ENCODE measurements at places on chromosomes 7 and 10.

DNA sequence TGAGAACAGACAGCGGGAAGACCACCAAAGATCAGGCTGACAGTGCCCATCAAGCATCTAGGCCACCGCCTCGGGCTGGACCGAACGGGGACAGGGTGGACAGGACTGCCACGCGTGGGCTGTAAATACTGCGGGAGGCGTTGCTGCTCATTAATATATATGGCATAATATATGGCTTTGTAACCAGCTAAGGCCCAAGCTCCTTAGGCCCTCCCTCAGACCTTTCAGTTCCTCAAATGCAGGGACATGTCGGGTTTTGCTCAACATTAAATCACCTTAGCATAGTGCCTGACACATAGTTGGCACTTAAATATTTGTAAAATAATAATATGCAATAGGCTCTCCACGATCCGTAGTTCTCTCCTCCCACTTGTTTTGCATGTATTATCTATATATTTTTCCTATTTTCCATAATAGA lies 402 bp upstream of the TMEM168 start:
- DNase-seq: no peak

GRCh38 chr10:30581779-30582380 lies 47.7 kb downstream of the LYZL2 start:
- no peak for DNase-seq

- no peak for DNase-seq
Measured at GRCh38 chr7:96424411-96424810, 102.5 kb upstream of the SLC25A13 start.

DNA sequence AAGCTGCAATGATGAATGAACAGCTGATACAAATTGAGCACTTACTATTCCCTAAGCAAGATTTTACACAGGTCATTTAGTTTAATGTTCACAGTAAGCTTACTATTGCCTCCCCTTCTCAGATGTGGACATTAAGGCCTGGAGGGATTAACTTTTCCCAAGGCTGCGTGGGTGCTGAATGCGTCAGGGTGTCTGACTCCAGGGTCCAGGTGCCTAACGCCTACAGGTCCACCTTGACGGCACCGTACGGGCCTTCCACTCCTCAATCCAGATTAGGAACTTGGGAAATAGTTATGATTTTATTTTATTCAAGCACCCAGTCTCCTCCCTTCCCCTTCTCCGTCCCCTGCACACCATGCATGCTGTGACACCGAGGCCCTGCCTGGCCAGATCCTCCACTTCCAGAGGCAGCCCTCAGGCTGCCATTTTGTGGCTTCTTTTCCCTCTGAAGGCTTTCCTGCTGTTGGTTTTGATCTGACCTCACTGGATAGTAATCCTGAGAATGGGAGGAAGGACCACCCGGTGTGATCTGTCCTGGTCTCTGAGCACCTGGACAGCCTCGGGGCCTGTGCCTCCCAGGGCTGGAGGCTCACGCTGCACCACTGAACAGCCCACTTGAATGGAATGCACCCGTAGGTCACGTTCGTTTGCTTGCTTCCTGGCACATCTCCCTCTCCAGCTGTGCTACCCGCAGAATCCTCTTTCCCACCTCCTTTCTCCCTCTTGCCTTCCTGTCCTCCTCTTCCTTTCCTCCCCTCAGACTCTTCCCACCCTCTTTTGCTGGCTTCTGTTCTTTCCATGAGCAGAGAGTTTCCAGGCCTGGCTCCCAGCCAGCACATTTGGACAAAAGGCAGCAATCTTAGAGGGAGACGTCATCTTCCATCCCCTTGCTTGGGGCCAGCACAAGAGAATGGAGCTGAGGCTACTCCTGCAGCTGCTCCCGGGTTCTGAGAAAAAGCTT lies 14.4 kb downstream of the DENND2A start:
- no peak for DNase-seq

GRCh38 chr10:7428673-7429350 lies 18.0 kb upstream of the SFMBT2 start:
- no peak for DNase-seq

DNA sequence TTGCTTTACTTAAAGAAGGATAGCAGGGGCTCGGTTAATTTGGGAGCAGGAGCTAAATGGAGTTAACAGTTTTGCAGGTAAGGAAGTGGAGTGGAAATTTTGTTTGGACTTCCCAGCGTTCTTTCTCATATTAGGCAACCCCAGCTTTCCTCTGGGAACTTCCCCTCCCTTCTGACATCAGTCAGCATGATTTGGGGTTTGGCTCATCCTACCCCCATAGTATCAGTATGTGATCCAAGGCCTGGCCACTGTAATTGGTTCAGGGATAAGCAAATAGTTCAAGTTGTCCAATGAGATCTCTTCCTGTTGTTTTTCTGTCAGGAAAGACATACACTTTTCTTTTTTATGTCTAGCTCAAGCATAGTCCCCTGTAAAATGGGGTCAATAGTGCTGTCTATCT lies 125.6 kb upstream of the CDK6 start:
- no peak for DNase-seq

DNA sequence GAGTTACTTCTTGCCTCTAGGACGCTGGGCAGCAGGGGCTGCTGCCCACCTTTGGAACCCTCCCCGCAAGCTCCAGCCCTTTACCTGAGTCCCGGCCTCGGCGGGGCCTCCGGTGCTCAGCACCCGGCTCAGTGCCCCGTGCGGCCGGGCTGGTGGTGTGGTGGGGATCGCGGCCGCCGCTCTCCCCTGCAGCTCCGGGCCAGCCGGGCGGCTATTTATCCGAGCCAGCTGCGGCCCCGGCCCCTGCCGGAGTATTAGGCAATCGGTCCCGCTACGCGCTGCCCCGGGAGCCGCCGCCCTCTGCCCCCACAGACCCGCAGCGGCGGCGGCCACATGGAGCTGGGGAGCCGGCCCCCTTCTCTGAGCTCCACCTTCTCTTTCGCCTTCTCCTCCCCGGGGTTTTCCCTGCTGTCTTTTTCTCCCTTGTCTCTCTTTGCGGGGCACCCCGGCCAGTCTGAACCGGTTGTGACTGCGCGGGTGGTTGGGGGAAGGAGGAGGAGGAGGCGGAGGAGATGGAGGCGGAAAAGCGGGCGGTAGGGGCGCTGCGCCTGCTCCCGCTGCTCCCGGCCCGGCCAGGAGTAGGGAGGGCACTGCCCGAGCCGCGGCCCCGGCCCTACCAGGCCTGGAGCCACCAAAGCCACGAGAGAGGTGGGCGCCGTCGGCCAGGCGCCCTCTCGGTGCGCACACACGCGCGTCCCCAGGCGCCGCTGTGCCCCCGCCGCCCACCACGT lies at the start of gene SLC16A9:
Gene SLC16A9 (minus strand): TSS at position 456 of the 731 bp plus-strand sequence. CDS start 25,559 bp downstream, outside the sequence.
- no peak for DNase-seq

- DNase-seq: no peak
Measured at GRCh38 chr10:26765549-26765948, 68.0 kb downstream of the PDSS1 start.

- no peak for DNase-seq
Measured at GRCh38 chr7:108244110-108244509, 113.9 kb upstream of the LAMB4 start.

- DNase-seq: no peak
Measured at GRCh38 chr10:49348593-49348992, 47.3 kb downstream of the DRGX start.

DNA sequence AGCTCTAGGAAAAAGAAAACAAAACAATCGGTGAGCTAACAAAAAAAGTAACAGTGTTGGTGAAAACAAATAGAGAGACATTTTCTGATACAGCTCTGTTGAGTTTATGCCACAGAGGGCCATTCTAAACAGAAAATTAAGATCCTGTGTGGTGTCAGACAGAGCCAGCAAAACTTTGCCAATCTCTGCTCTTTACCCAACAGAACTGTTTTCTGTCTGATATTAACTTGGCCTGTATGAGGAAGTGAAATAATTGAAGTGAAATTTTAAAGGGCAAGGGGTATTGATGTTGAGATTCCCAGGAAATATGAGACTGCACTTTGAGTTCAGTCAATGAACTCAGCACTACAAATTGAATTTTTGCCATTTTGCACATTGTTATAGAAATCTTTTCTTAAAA lies 101.0 kb downstream of the AOAH start:
- no peak for DNase-seq

DNA sequence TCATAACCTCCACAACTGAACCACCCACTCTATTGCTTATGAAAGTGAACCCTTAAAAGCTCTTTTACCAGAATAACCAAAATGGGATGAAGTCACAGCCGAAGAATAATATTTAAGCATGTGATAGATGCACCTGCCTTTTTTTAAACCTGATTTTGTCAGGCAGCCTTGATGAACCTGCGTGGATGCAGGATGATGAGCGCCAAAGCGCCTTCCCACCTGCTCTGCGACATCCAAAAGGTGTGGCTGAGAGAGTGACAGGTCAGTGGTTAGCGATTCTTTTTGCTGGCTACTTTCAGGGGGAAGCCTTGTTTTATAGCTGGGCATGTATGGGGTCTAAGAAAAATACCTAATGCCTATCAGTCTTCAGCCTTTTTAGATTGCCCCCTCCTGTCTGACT lies 157.8 kb downstream of the FANK1 start:
- DNase-seq: no peak

GRCh38 chr10:43851030-43851429 lies 202.3 kb upstream of the ZNF32 start:
- no peak for DNase-seq

DNA sequence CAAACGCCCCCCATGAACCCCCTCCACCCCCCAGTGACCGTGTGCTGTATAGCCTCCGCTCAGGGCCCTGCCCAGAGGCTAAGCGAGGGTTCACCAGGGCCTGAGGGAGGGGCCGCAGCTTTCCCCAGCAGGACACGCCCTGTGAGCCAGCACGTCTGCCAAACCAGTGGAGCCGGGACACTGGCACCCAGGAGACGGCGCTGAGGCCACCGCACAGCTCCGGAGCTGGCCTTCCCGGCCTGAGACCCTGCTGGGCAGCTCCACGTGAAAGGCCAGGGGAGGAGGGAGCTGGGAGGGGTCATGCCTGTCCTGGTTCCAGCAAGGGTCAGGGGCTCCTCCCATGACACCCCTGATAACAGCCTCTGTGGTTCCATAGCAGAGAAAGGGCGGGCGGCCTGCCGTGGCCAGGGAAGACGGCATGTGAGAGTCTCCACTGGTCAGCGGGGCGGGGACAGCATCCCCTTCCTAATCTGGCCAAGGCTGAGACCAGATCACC lies 278.3 kb downstream of the ELFN1 start:
- no peak for DNase-seq

GRCh38 chr7:103679151-103680132 lies 233.4 kb upstream of the SLC26A5 start:
- DNase-seq: no peak

DNA sequence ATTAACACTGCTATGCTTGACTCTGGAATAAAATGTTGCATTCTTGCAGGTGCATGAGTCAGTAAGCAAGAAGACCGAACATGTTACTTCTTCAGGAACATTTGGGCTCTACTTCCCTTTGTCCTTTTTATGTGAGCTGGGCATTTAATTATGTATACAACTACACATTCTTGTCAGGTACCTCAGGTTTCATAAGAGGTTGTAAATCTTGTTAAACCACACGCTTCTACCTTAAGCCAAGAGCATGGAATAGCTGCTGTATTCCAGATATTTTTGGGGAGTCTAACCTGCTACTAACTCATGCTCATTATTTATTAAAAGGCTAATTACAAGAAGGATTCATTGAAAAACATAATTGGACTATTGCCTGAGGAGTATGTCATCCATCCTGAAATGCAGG lies 414.2 kb upstream of the KLF6 start:
- DNase-seq: no peak

DNA sequence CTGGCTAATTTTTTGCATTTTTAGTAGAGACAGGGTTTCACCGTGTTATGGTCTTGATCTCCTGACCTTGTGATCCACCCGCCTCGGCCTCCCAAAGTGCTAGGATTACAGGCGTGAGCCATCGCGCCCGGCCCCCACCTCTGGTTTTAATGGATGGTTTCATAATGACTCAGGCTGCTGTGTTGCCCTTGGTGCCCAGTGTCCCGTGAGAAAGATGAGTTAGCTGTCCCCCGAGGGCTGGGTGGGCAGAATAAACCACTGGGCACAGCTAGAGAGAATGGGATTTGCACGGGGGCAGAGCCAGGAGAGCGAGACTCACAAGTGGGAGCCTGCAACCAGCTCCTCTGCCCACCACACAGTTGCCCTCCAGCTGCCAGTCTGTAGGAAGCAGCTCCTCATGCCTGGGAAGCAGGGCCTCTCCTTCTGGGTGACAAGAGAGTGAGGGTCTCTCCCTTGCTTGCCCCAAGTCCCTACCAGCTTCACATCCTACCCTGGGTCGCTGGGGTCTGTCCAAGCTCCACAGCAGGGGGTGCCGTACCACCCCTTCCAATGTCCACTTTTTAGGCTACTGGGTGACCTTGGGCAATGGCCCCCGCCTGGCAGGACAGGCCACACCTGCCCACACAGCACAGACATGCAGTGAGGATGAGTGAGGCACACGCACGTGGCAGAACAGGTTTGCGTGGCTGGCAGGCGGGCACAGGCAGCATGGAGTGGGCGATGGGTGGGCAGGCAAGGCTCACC lies 16.1 kb upstream of the NDST2 start:
- no peak for DNase-seq

DNA sequence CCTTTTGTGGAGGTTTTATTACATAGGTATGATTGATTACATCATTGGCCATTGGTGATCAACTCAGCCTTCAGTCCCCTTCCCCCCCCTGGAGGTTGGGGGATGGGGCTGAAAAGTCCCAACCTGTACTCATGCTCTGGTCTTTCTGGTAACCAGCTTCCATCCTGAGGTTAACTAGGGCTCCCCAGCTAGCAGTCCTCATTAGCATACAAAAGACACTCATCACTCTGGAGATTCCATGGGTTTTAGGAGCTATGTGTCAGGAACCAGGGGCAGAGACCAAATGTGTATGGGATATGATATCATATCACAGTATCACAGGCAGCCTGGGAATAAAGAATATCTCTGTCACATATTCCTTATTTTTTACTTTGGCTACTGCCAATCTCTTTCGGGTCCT lies 13.6 kb downstream of the CCSER2 start:
- no peak for DNase-seq

GRCh38 chr10:80611481-80612185 lies 73.9 kb downstream of the SH2D4B start:
- DNase-seq: no peak

- DNase-seq: no peak
Measured at GRCh38 chr7:17530244-17530643, 231.8 kb downstream of the AHR start.

DNA sequence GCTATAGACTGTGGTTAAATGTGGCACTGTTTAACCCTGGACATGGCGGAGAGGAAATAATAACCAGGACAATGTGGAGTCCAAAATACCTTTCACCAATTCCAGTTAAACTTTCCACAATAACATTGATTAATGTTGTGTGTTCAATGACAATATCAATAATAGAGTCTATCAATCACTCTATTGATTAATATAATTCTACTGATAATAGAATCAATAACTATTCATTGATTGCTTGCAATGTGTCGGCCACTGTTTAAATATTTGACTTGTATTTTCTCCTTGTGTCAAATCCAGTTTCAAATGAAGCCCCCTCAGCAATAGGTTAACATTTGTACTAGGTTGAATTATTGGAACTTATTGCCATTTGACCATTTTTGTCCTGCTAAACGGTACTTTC lies 187.0 kb downstream of the PTPN20 start:
- no peak for DNase-seq

- no peak for DNase-seq
Measured at GRCh38 chr7:26978146-26978545, 113.8 kb upstream of the SKAP2 start.

- no peak for DNase-seq
Measured at GRCh38 chr7:2730846-2731770, 43.1 kb downstream of the AMZ1 start.

- no peak for DNase-seq
Measured at GRCh38 chr10:71985542-71986250, 21.5 kb downstream of the CHST3 start.
